ENCODE measurements at places on chromosomes 5 and 9.

- peak; percentile 84 for DNase-seq
Observed at GRCh38 chr5:159106569-159107282, 7.0 kb upstream of the EBF1 start.

DNA sequence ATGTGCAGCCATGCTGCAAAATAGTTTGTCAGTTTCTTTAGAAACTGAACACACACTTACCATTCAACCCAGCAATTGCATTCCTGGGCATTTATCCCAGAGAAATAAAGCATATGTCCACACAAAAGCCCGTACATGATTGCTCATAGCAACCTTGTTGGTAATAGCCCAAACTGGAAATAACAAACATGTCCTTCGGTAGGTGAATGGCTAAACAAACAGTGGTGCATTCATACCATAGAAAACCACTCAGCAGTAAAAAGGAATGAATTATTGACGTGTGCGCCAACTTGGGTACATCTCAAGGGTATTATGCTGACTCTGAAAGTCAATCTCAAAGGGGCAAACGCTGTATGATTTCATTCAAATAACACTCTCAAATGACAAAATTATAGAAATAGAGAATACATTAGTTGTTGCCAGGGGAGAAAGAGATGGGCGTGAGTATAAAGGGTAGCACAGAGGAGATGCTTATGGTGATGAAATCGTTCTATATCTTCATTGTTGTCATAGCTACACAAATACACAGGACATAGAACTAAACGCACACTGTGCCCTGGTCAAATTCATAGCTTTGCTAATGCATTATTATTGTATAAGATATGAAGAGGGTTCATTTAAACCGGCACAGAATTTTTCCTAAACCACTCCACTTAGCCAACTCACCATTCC is 58.2 kb downstream of the DRD1 start:
- DNase-seq = no peak

DNA sequence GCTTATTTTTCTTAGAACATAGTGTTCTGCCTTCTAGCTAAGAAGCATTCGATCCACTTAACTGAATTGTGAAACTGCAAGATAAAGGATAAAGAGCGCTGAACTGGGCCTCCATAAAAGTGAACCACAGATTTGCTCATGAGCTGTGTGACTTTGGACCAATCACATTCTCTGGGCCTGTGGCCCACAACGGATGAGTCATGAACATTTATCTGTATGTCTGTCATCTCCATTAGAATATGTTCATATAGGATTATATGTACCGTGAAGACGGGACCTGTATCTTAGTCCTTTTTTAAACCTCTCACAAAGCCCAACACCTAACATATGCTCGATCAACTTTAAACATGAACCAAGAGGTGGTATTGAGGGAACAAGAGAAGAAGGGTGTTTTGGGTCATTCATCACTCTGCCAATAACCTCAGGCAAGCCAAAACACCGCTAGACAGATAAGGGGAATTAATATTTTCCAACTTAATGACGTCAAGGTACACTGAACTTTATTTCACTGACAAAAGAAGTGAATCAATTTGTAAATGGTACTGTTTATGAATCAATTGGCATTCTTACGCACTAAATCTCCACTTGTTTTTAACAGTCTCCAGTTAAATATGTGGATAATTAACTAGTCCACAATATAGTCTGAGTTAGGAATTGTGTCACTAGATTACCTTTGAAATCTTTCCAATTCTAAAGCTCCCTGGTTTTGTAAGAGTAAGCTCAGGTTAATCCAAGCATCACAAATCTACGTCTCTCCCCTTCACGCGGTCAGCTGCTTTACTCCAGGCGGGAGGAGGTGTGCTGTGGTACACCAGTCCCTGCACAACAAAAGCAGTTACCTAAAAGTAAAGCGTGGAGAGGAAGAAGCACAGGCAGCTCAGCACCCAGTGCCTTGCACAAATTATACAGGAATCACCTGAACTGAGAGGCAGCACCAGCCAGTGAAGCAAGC is 1.6 kb downstream of the TMEM245 start:
- peak; percentile 61 for DNase-seq

GRCh38 chr9:86837345-86837744 is 110.0 kb downstream of the GAS1 start:
- DNase-seq = no peak

GRCh38 chr5:96324708-96325107 is 108.3 kb downstream of the PCSK1 start:
- DNase-seq = no peak

DNA sequence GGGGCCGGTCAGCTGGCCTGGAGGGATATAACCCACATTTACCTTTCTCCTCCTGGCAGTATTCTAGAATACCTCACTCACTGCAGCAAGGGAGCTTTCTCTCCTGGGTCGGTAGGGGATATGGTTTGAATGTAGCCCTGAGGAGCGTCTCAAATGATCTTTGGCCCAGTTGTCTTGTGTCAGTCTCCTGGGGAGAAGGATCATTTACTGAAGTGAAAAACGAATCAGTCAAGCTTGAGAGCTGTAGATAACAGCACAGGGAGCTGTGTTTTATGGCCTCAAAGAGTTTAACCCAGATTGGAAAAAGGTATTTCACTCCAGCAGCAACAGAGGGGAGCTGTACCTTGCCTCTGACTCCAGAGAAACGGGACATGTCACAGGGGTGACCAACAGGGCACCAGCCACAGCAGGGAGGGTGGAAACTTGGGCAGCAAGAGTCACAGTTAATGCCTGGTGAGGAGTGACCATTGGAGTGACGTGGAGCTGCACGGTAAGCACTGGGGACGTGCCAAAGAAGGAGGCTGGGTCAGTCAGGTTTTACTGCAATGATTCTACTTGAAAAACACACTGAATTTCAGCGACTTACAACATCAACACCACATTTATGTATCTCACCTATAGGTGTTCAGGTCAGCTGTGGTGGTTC is 29.8 kb upstream of the ZFR start:
- no peak for DNase-seq

- no peak for DNase-seq
Observed at GRCh38 chr9:99046068-99046467, 58.8 kb upstream of the TGFBR1 start.

GRCh38 chr5:132419502-132420468 is 50.3 kb downstream of the SLC22A5 start:
- peak; percentile 91 for DNase-seq

- DNase-seq = no peak
Observed at GRCh38 chr5:128572930-128573319, 34.9 kb upstream of the FBN2 start.

DNA sequence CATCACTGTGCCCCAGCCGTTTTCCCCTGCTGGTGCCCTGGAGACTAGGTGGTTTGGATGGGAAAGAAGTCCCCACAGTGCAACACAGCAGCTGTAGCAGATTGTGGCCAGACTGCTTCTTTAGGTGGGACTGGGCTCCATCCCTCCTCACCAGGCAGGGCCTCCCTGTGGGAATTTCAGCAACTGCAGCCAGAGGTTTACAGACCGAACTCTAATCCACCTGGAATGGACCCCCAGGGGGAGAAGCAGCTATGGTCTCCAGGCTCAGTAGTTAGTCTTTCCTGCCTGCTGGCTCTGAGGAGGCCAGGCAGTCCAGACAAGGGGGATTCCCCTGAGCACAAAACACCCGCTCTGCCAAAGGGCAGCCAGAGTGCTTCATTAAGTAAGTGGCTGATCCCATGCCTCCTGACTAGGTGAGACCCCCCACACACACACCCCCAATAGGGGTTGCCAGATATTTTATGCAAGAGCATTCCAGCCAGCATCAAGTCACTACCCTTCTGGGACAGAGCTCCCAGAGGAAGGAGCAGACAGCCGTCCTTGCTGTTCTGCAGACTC is 188.9 kb downstream of the SGCD start:
- DNase-seq = peak; percentile 52

DNA sequence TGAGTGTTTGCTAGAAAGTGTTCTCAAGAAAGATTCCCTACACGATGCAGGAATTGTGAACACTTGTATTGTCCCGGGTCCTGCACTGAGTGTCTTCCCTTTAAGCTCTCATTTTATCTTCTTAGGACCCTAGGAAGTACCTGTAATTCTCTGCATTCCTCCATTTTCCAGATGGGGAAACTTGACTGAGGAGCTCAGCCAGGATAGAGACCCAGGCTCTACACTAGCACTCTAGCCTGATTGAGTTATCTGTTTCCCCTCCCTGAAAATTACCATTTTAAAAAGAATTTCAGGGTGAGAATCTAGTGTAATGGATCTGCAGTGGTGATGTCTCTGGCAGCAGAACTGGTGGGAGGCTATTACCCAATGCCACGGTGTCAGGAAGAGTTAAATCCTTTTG is 453.9 kb downstream of the KDM4C start:
- DNase-seq = no peak

DNA sequence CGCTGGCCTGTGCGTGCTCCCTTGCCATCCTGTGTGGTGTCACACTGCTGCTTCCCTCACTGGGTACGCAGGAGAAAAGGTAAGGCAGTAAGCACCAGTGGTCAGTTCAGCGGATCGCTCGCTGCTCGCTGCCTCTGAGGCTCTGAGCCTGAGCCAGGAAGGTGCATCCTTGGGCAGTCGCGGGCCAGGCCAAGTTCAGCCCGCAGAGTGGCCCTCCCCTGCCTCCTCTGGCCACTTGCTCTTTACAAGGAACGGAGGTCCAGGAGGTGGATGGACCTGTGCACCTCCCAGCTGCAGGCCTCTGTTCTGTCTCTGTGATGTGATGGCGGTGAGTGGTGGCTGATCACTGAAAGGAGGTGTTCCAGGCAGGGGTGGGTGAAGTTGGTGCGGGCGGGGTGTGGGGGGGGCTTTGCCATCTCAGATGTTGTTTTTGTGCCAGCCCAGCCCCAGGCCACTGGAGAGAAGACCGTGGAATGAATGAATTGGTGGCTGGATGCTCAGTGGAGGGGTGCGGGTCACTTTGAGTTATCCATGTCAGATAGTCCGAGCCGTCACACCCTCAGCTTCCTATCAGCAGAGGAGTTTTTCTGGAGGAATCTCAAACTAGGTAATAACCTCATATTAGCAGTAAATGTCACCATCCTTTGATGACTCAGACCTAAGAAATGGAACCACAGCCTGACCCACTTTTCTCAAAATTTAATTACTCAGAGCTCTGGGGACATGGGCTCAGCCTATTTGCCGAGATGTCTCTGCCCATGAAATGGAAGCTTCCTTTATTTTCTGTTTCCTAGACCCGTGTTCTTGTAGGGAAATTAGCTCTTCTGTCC is 7.3 kb downstream of the COL5A1 start:
- DNase-seq = no peak

GRCh38 chr9:123112015-123112975 is 78.8 kb downstream of the GPR21 start:
- DNase-seq = peak; percentile 68
